ENCODE measurements at places on chromosomes 5 and 9.
A peak's percentile ranks its signal among the peaks of the same experiment; 100 is the strongest.

- no peak for DNase-seq
These were observed 96.3 kb upstream of the TNPO1 start for GRCh38 chr5:72720205-72720604.

DNA sequence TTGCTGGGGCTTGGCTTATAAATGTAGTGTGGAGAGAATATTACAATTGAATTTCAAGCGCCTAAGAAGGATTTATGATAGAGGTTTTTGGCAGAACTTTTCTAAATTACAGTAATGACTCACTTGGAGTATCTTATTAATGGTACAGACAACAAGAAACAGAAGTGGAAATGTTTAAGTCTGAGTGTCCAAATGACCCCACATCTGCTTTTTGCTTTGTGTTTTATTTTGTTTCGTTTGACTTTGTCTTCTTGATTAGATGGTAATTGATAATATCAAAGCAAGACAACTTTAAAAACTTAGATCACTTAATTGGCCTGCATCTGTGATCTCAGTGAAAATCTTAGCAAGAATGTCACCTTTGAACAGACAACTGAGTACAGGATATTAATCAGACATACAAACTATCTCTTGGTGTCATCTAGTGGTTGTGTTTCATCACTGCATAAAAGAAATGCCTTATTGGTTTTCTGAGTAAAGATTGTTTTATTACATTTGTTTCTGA lies 577.4 kb downstream of the ISL1 start:
- no peak for DNase-seq

DNA sequence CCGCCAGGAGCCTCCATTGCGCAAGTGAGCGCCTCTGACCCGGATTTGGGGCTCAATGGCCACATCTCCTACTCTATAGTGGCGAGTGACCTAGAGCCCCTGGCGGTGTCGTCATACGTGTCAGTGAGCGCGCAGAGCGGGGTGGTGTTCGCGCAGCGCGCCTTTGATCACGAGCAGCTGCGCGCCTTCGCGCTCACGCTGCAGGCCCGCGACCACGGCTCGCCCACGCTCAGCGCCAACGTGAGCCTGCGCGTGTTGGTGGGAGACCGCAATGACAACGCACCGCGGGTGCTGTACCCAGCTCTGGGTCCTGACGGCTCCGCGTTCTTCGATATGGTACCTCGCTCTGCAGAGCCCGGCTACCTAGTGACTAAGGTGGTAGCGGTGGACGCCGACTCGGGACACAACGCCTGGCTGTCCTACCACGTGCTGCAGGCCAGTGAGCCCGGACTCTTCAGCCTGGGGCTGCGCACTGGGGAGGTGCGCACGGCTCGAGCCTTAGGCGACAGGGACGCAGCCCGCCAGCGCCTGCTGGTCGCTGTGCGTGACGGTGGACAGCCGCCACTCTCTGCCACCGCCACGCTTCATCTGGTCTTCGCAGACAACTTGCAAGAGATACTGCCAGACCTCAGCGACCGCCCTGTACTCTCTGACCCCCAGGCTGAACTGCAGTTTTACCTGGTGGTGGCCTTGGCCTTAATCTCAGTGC lies 1.9 kb downstream of the PCDHGB6 start:
- DNase-seq, result no peak

DNA sequence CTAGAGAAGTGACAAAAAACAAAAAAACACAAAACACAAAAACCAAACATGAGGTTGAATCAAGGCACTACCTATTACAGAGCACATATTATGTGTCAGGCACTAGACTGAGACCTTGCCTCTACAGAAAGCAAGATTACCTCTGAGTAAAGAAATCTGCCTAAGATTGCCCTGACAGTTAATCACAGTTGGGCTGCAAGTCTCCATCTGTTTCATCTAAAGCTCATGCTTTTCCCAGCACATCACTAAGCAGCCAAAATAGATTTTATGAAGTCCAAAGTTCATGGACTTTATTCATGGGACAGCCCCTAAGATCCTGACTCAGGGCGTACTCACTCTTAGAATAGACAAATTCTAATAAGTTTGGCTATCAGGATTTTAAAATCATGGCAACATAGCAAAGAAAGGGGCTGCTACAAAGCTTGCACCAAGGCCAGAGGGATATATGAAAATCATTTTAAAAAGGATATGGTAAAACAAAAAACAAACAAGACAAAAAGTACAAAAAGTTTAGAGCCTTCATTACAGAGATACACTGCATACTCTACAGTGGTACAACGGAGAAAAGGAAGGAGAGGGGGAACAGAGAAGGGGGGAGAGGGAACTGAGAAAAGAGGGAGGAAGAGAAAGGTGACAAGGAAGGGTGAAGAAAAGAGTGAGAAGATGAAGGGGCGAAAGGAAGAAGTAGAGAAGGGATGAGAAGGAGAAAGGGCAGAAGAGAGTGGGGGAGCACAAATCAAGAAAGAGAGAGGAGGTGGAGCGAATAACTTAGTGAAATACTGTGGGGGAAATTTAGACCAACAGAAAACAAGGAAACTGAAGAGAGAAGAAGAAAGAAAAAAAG lies 58.2 kb downstream of the RICTOR start:
- DNase-seq, result no peak

DNA sequence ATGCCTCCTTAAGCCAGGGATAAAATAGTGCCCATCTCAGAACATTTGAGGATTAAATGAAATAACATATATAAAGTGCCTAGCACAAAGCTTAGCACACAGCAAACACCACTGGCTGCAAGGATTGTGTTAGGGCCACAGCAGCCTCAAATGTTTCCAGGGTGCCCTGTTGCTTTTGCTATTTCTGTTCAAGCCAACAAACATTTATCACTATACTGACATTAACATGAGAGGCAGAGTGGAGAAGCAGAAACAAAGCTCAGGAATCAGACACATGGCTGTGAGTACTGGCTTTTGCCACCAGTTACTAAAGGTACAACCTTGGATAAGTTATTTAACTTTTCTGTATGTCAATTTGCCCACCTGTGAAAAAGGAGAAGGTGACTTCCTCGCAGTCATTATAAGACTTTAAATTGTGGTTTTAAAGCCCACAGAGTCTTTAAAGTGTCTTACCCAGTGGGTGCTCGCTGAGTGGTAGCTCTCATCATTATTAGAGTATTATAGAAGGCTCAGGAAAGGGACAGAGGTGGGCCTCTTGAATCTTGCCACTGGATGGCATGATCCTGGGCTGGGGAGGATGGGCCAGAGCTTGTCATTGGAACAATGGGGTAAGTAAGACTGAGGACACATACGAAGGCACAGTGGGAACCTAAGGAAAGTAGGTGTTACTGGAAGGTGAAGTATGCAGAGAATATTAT lies 98.2 kb downstream of the MARCHF3 start:
- DNase-seq, result no peak

DNA sequence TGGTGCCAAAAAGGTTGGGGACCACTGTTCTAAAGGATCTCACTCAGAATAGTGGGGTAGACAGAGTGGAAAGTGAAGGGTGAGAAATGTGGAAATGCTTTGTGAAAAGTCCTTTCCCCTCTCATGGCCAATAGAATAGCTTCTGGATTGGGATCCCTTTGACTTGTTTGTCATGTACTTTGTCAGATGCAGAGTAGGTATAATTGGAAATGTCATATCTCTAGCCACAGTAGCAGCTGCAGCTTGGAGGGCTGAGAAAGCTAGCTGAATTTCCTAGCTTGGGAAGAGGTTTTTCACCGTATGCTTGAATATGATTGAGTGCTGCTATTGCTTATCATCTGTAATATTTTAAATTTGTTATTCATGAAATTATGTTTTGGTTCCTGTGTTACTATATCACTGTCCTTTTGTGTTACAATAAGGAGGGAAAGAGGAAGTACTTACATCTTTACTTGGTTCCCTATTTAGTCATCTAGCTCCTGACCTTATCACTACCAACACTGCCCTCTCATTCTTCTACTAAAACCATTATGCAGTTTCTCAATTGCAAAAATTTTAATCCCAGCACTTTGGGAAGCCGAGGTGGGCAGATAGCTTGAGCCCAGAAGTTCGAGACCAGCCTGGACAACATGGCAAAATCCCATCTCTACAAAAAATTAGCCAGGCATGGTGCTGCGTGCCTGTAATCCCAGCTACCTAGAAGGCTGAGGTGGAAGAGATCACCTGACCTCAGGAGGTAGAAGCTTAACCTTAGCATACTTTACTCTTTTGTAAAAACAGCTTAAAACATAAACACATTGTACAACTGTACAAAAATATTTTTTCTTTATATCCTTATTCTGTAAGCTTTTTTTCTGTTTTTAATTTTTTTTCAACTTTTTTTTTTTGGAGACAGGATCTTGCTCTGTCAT lies 12.4 kb downstream of the SLC30A5 start:
- no peak for DNase-seq

GRCh38 chr5:178984145-178985072 lies 10.7 kb downstream of the GRM6 start:
- DNase-seq, result no peak

DNA sequence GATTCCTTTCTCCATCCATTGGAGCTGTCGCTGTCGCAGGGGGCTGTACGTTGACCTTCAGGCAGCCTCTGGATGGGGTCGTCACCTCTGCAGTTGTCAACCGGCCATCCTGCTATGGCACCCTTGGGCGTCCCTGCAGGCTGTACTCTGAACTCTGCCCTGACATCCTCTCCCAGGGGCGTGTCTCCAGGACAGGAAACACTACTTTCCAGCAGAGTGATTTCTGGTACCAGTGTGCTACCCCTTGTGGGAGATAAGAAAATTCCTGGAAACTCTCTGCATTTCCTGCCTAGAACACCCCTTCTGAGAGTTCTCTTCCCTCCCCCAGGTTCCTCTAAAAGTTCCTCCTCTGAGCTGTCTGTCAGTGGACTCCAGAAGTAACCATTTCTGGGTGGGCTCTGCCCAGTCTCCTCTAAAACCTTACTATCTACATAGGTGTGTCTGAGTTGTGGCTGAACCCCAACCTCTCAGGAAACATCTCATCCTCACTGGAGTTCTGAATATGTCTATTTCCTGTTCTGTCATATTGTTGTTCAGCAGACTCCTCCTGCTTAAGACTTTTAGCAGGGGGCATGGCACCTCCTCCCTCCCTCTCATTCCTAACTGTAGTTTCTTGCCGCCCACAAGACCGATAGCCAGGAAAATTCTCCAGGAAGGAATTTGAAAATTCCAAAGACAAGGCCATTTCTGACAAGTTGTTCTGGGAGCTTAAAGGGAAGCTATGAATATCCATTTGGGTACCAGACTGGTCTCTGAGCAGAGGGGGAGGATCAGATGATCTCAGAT lies 145.3 kb upstream of the RASEF start:
- DNase-seq, result no peak

DNA sequence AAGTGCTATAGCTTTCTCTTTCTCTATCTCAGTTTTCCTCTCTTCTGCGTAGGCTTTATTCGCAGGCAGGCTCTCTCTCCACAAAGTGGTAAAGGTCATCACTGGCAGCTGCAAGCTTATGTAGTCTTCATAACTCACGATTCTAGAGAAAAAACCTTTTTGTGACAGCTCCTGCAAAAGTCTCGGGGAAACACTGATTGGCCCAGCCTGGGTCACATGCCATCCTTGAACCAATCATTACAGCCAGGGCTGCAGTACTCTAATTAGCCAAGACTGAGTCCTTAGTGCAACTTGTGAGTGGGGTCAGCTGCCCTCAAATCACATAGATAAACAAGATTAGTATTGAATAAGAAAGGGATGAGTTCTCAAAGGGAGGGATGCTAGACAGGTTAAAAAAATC lies 18.3 kb upstream of the FRMPD1 start:
- no peak for DNase-seq

DNA sequence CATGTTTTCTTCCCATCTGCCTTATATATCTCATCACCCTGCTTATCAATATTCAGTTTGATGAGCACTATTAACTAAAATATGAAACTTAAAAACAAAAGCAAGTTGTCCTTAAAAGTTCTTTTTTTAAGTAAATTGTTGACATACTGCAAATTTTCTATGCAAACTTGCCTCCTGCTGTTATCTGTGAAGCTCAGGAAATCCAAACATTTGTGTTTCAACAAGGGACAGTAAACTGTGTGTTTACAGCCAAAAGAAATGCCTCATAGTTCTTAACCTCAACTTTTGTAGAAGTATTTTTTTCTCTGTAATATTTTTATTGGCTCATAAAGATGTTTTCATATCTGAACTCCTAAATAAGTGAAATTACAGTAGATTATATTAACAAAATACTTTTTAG lies 7.7 kb upstream of the TTC23L start:
- DNase-seq, result no peak

GRCh38 chr5:54289769-54290168 lies 20.6 kb downstream of the ARL15 start:
- DNase-seq, result no peak

GRCh38 chr9:79570448-79571308 lies 1.1 kb upstream of the TLE4 start:
- DNase-seq, result peak; percentile 58

Measured in breast epithelium (tissue), 4 donors.